ENCODE measurements at places on chromosomes 3 and 15. TPM values are rescaled to one million over a fixed set of nuclear protein-coding genes. Genes with fewer than 3 reads are reported as not detected.

DNA sequence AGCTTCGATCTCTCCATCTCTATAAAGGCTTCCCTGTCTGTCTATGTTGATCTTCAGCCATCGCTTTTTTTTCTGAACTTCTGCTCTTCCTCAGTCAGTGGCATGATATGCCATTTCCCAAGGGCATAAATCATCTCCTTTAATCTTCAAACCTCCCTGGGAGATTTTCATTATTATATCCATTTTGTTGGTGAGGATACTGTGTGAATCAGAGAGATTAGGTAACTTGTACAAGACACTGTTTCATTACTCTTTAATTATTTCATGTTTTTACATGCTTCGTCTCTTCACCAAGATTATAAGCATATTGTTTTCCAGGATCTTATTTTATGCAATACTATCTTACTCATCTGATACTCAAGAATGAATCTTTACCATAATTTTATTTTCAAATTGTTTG lies 124.8 kb upstream of the ATP11B start:
- H3K27ac ChIP-seq, result no peak overlapping the region
- H3K27me3 ChIP-seq, result peaks cover 35% of the 10 kb centered on the region
- H3K4me1 ChIP-seq, result no peaks in the 10 kb centered on the region
- H3K4me3 ChIP-seq, result no peak overlapping the region
- no peak for DNase-seq

DNA sequence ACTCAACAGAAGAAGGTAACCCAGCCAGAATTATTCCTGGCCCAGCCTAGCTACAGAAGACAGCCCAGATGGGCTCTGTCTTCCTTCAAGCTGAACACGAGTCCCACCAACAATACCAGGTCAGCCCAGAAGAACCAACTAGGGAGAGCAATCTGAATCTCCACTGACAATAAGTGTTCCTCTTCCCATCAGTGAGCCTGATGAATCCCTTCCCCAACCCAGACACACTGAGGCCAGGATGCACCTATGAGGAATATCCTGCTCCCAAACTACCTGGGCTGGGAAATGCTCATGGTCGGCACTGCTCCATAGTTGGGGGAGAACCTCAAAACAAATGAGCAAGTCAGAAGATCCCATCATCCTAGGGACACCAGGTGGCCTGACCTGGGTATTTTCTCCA lies 351.1 kb downstream of the OCA2 start:
- H3K36me3 ChIP-seq, result no peaks in the 10 kb centered on the region
- H3K4me3 ChIP-seq, result no peak overlapping the region
- H3K27me3 ChIP-seq, result no peaks in the 10 kb centered on the region
- no peak for DNase-seq

GRCh38 chr3:102457644-102458043 lies 22.8 kb downstream of the ZPLD1 start:
- H3K27ac ChIP-seq, result no peak overlapping the region
- H3K27me3 ChIP-seq, result peaks cover 3% of the 10 kb centered on the region
- no peaks in the 10 kb centered on the region for H3K4me1 ChIP-seq
- no peak overlapping the region for H3K4me3 ChIP-seq
- no peaks in the 10 kb centered on the region for H3K36me3 ChIP-seq
- DNase-seq, result no peak

DNA sequence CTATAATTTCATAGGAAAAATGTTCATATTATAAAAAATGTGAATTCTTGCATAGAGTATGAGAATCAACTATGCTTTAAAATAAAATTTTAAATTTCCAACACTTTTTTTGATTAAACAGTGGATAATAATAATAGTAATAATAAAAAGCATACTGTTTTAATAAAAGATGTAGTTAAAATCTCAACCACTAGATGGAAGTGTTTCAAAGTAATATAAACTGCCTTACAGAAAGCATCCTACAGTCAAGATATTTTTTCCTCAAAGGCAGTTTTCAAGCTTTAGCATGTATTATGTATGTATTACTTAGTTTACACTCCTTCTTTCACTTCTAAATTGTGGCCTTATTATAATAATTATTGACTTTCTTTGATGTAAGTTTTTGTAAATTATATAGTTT lies 217.5 kb downstream of the CHL1 start:
- H3K4me1 ChIP-seq, result no peaks in the 10 kb centered on the region
- H3K27me3 ChIP-seq, result no peaks in the 10 kb centered on the region
- H3K36me3 ChIP-seq, result no peaks in the 10 kb centered on the region

DNA sequence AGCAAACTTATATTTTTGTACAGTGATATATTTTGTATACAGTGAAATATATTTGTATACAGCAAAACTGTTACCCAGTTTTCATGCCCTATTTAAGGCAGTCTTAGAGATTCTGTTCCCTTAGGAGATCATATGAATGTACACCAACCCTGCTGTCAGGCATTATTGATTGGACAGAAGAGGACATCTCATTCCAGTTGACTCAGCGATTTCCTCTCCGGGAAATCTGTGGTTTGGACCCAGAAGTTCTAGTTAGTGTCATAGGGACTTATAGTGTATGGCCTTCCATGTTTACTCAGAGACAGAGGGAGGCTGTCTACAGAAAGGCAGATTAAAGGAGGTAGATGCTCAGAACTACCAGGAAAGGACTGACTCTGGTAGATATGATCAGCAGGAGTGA lies 318.8 kb upstream of the KCNMB2 start:
- H3K27ac ChIP-seq, result no peak overlapping the region
- DNase-seq, result no peak
- H3K4me1 ChIP-seq, result no peaks in the 10 kb centered on the region
- no peaks in the 10 kb centered on the region for H3K36me3 ChIP-seq

DNA sequence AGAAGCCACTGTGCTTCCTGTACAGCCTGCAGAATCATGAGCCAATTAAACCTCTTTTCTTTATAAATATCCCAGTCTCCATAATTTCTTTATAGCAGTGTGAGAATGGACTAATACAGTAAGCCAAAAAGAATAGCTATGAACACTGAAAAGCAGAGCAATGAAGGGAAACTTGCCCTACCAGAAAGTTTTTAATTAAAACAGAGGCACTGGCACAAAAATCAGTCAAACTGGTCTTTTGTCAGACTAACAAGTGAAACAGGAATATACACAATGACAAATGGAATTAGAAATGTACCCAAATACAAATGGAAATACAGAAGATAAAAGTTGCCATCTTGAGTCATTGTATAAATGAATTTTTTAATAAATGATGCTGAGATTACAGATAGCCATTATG lies 40.5 kb downstream of the POLQ start:
- no peak overlapping the region for H3K4me3 ChIP-seq
- H3K27me3 ChIP-seq, result no peaks in the 10 kb centered on the region
- peaks cover 39% of the 10 kb centered on the region for H3K36me3 ChIP-seq
- no peak for DNase-seq

Gene SPESP1
- total RNA-seq, result 1.2 TPM

DNA sequence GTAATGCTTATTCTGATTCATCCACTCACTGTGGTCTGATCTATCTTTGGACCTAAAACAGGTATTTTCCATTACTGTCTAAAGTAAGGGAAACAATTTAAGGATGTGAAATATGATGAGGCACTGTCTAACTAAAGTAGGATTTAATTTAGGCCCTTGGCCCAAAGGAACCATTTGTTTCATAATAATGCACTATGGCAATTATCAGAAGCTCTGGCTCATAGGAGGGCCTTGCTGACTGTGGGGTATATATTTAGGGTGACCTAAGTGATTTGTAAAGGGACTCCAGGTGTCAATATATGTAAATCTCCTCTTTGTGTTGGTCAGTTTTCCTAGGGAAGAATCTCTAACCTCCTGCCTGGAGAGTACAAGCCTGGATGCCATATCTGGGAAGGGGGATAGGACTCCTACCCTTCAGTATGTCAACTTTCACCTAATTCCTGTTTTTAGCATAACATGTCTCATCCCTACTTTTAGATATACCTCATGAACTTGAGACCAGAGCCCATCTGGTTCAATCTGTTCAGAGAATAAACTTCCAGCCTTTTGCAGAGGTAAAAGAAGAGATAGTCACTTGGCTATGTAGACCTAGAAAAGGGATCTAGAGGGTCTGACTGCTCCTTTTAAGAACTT lies 20.1 kb downstream of the DET1 start:
- no peak overlapping the region for H3K27ac ChIP-seq
- no peaks in the 10 kb centered on the region for H3K4me1 ChIP-seq
- H3K4me3 ChIP-seq, result no peak overlapping the region
- no peak for DNase-seq

Measured in activated T-helper 1 cell treated with anti-CD3 and anti-CD28 coated beads, Interleukin-12 subunit alpha, Interleukin-12 subunit beta, Interleukin-2, Interleukin-4 antibody, amounts not matched to agents 30 ng/mL and 10 ng/mL and 1 ng/mL, durations not matched to agents 14 hours and 24 hours and 36 hours (primary cell).